OCI-M1 (cell line): ENCODE measurements at places on chromosomes 13 and 19.

DNA sequence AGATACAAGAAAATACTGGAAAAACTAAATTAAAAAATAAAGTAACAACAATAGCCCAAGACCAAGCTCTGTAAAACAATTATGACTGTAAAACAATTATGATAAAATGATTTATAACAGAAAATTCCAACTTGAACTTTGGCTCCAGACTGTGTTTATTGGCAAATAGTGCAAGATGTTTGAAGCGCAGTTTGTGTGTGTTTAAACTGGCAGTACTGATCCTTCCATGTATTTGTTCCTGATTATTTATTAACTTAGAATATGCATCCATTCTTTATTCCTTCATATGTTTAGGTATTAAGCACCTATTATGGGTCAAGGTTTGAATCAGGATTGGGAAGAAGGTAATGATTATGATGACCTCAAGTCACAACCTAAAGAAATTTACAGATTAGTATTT, 37.8 kb downstream of the ZNF582 start:
- no peak for DNase-seq

DNA sequence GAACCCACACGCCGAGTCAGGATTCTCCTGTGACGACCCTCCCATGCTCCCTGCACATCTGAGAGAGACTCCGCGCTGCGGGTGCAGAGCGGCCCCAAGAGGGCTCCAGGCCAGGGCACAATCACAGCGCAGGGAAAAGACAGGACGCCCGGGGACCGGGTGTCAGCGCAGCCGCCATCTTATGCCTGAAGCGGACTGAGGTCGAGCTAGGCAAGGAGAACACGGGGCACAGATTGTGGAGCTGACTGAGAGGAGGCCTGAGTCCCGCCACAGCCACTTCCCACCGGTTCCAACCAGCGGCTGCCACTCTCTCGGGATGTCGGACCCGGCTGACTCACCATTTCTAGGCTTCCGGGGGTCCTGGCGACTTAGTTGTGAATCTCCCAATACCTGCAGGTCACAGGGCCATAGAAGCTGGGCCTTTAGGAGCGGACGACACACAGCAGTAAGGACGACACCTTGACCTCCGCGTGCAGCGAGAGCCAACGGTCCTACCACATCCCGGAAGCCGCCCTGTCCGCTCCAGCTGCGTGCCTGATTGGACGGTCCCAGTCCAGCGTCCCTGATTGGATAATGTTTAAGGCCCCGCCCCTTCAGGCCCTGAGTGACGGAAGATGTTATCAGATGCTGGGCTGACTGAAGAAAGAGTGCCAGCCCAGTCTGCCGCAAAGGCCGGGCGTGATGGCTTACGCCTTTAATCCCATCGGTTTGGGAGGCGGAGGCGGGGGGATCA, at the start of gene ZNF728:
Gene ZNF728, minus strand, starts transcription at position 487 of the 733 bp plus-strand sequence. Its CDS starts 146 bp downstream, at position 341.
- DNase-seq = peak; percentile 98

GRCh38 chr13:31639443-31640163, 99.7 kb upstream of the RXFP2 start:
- DNase-seq = no peak

- no peak for DNase-seq
Measured at GRCh38 chr19:13958043-13958442, 5.7 kb downstream of the DCAF15 start.

DNA sequence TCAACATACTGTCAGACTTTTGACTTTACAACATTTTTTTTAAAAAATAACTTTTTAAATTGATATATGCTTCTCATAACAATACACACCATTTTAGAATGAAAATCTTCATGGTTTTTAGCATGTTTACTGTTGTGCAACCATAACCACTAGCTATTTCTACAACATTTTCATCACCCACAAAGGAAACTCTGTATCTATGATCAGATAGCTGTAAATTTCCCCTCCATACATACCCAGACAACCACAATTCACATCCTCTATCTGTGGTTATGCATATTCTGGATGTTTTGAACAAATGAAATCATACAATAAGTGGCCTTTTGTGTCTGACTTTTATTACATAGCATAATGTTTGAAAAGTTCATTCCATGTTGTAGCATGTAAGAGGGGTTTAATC, 1666.0 kb downstream of the EFNB2 start:
- peak; percentile 62 for DNase-seq

GRCh38 chr13:39926345-39926744, 270.9 kb downstream of the COG6 start:
- no peak for DNase-seq

DNA sequence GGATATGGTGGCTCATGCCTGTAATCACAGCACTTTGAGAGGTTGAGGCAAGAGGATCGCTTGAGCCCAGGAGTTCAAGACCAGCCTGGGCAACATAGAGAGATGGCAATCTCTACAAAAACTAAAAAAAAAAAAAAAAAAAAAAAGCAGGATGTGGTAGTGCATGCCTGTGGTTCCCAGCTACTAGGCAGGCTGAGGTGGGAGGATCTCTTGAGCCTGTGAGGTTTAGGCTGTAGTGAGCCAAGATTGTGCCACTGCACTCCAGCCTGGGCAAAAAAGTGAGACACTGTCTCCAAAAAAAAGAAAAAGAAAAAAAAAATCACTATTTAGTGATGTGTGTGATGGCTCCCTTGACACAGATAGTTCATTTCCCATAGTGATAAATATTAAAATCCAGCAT, 365.0 kb upstream of the NBEA start:
- DNase-seq = no peak

GRCh38 chr19:52748336-52748950, 13.6 kb upstream of the ZNF611 start:
- DNase-seq = peak; percentile 24

DNA sequence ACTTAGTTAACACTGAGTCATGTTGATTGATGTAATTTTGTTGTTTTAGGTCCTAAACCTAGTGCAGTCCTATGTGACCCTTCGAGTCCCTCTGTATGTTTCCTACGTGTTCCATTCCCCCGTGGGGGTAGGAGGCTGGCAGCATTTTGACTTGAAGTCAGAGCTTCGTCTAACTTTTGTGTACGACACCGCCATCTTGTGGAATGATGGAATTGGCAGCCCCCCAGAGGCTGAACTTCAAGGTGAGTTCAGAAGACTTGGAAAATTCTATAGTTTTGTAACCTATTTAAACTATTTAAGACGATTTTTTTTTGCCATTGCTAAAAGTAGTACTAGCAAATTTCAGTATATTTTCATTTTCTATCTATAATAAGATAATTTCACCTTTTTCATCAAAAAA, 117.9 kb downstream of the STOML3 start:
- peak; percentile 88 for DNase-seq

GRCh38 chr19:5407356-5407755, 47.9 kb upstream of the ZNRF4 start:
- peak; percentile 41 for DNase-seq

- DNase-seq = no peak
Measured at GRCh38 chr19:6412061-6412446, 12.6 kb downstream of the KHSRP start.

- DNase-seq = no peak
Measured at GRCh38 chr19:39563408-39563807, 23.4 kb upstream of the EID2 start.

DNA sequence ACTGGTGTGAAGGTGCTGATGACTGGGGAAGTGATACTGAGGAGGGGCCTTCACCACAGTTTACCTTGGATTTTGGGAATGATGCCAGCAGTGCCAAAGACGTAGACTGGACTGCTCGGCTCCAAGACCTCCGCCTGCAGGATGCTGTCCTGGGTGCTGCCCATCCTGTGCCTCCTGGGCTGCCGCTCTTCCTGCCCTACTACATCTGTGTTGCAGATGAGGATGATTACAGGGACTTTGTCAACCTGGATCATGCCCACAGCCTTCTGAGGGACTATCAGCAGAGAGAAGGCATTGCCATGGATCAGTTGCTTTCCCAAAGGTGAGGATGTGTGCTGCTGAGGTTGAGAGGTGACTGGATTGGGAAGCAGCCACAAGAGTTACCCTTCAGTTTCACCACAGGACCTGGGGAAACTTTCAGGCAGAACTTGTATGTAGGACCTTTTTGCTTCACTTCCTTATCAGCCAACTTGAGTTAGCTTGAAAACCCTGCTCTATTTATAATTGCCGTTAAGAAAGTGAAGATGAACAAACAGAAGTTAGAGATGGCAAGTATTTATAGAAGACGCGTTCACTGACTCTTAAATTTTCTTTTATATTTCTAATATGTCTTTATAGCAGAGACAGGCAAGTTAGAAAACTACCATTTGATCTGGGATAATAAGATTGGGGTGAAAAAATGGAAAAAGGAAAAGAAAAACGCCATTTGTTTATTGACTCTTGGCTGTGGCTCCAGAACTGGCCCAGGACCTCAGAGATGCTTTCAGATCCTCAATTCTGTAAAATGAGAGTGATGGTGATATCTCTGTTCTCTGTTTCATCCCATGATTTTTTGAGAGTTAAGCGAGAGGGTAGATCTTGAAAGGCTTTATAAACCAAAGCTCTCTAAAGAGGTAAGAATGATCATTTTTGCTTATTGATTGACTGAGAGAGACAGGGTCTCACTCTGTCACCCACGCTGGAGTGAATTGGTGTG, 5.3 kb downstream of the PDCD2L start:
- no peak for DNase-seq

DNA sequence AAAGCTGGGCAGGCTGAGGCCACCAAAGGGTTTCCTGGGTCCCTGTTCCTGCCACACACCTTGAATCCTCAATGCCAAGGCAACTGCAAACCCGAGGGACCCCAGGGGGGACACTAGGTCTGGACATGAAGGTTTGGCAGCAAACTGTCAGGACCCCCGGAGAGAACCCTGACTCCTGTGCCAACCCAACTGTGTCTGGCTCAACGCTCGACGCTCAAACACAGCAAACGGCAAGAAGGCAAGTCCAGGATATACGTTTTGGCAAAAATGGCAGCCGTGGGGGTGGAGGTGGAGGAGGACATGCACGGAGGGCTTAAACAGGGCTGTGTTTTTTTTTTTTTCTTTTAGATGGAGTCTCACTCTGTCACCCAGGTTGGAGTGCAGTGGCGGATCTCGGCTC, 73.0 kb downstream of the GADD45B start:
- DNase-seq = no peak

- peak; percentile 75 for DNase-seq
Measured at GRCh38 chr13:95937714-95938320, 115.4 kb downstream of the UGGT2 start.

- no peak for DNase-seq
Measured at GRCh38 chr13:99489028-99489427, 12.2 kb upstream of the TM9SF2 start.

GRCh38 chr13:37488726-37489125, 109.8 kb downstream of the POSTN start:
- no peak for DNase-seq

GRCh38 chr19:56138069-56138468, 3.0 kb upstream of the ZNF444 start:
- no peak for DNase-seq

DNA sequence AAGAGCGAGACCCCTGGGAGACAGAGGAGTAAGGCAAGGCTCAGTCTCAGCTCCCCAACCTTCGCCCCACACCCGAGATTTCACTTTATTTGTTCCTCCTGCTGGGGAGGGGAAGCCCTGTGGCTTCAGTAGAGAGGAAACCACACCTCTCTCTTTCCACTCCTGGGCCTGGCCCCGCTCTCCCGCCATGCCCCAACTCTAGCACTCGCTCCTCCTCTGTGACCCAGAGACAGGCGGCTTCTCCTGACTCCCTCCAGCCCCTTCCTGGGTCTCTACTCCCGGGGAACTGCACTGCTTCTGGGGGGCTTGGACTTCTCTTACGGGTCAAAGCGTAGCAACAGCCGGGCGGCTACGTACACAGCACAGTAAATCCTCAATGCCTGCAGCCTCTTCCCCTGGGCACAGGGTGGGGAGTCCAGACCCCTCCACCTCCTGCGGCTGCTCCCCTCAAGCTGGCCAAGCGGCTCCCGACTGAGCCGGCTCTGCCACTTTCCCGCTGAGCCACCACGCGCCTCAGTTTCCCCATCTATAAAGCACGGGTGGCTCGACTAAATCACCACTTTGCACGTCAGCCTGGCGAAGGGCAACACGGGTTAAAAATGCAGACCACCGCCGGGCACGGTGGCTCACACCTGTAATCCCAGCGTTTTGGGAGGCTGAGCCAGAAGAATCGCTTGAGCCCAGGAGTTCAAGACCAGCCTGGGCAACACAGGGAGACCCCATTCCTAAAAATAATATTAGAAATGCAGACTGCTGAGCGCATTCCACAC, 1.4 kb downstream of the RNF126 start:
- peak; percentile 16 for DNase-seq
